Umbilical cord (tissue), 2 donors: ENCODE measurements at places on chromosomes 12 and 14.

DNA sequence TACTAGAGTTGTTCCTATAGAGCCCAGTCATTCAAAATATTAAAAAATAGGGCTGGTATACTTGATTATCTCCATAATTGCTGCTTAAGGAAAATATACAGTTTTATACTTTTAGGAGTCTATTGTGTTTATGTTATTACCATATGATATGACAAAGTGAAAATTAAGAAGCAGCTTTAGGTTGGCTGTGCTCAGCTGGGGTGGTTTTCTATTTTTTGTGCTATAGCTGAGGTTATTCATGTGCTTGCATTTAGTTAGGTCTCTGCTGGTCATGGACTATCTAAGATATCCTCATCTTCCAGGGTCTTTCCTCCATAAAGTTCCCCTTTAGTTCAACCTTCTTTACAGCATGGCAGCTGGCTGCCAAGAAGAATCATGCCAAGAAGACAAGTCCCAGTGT, 13.6 kb upstream of the LMO3 start:
- DNase-seq = no peak

GRCh38 chr12:44847403-44847802, 28.7 kb downstream of the NELL2 start:
- no peak for DNase-seq

GRCh38 chr14:30240018-30240417, 312.4 kb upstream of the PRKD1 start:
- no peak for DNase-seq

DNA sequence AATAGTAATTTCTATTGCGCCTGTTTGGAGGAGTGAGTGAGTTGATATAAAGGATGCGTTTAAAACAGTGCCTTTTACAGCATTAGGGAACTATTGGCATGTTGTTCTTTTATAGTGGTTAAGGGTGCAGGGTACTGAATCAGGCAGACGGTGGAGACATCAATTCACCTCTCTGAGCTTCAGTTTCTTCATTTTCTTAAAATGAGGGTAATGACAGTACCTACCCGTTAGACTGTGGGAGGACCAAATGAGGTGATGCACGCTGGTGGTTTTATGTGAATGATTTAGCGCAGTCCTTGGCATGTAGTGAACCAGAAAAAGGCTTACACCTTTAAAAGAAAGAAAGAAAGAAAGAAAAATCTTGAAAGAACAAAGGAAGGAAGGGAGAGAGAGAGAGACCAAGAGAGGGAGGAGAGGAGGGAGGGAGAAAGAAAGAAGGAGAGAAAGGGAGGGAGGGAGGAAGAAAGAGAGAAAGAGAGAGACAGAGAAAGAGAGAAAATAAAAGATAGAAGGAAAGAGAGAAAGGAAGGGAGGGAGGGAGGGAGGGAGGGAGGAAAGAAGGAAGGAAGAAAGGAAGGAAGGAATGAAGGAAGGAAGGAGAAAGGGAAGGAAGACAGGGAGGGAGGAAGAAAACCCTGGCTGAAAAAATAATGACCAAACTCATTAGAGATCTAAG, 22.2 kb upstream of the CCND2 start:
- DNase-seq = no peak

DNA sequence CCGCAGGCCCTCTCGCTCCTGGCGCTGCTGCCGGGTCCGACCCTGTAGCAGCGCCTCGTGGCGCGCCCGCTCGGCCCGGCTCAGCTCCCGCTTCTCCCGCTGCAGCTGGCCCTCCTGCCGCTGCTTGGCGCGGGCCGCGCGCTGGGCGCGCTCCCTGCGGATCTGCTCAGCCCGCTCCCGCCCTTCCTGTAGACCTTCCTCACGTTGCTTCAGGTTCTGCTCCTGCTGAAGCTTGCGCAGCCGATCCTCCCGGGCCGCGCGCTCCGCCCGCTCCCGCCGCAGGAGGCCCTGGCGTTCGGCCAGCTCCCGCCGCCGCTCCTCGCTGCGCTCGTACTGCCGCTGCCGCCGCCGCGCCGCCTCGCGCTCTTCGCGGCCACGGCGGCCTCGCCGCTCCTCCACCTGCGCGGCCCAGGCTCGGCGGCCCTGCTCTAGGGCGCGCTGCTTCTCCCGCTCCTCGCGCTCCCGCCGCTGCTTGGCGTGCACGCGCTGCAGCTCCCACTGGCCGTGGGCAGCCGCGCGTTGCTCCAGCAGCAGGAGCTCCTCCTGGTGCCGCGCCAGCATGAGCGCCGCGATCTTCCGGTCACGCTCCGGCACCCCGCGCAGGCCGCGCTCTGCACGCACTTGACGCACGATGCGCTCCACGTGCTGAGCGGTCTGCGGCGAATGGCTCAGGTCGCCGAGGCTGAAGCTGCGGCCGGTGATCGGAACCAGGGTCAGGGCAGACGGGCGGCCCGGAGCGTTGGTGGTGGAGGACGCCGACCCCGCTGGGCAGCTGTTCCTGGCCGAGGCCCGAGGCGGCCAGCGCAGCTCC, 2.4 kb downstream of the CCDC177 start:
- peak; percentile 30 for DNase-seq

DNA sequence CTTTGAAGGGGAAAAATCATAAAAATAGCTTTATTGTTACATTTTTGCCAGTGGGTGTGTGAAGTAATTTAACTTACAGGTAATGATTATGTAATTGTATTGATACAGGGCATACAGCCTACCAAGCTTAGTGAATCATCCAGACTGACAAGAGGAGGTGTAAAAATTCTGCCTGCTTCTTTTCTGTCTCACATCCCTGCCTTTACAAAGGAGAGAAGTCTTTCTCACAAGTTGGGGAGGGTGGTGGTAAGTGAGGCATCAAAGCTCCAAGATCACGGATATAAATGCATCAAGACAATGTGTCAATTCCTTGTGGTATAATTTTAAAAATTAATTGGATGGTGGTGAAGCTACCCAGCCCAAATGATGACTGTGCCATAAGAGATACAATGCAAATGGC, 39.0 kb upstream of the G2E3 start:
- no peak for DNase-seq

- DNase-seq = no peak
Observed at GRCh38 chr12:14362352-14362751, 3.1 kb upstream of the ATF7IP start.

DNA sequence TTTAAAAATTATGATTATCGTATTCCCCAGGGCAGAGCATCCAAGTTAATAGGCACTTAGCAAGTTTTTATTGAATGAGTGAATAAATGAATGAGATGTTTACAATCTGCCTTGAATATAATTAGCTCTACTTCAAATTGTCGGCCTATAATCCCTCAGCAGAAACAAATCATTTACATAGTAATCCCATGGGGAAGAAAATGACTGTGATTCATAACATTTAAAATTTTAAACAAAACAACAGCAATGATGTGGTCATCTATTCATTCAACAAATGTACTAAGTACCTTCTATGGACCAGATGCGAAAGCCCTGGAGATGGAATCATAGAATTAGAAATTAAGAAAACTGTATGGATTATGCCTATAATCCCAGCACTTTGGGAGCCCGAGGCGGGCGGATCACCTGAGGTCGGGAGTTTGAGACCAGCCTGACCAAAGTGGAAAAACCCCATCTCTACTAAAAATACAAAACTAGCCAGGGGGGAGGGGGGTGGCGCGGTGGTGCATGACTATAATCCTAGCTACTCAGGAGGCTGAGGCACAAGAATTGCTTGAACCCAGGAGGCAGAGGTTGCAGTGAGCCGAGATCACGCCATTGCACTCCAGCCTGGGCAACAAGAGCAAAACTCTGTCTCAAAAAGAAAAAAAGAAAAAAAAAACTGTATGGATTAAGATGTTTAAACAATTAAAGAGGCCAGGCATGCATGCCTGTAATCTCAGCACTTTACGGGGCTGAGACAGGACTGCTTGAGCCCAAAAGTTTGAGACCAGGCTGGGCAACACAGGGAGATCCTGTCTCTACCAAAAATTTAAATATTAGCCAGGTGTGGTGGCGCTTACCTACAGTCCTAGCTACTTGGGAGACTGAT, 17.7 kb upstream of the MDM2 start:
- no peak for DNase-seq

DNA sequence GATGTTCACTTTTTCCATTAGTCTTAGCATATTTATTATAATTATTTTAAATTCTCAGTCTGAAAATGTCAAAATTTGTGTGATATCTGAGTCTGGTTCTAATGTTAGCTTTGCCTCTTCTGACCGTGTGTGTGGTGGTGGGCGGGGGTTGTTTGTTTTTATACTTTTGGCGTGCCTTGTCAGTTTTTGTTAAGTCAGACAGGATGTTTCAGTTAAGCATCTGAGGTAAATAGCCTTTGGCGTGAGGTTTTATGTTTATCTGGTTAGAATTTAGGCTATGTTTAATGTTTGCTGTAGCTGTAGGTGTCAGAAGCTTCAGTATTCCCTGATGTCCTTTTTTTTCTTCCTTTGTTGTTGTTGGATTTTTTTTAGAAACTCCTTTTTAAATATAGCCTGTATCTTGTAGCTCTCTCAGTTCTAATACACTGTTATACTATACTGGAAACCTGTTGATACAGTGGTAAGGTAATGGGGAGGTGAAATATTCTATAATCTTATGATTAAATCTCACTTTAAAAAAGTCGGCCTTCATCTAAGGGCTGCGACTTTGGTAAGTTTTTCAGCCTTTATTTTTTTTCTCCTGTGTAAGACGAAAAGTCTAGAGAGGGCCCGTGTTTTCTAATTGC, 111.6 kb downstream of the SCAF11 start:
- no peak for DNase-seq

DNA sequence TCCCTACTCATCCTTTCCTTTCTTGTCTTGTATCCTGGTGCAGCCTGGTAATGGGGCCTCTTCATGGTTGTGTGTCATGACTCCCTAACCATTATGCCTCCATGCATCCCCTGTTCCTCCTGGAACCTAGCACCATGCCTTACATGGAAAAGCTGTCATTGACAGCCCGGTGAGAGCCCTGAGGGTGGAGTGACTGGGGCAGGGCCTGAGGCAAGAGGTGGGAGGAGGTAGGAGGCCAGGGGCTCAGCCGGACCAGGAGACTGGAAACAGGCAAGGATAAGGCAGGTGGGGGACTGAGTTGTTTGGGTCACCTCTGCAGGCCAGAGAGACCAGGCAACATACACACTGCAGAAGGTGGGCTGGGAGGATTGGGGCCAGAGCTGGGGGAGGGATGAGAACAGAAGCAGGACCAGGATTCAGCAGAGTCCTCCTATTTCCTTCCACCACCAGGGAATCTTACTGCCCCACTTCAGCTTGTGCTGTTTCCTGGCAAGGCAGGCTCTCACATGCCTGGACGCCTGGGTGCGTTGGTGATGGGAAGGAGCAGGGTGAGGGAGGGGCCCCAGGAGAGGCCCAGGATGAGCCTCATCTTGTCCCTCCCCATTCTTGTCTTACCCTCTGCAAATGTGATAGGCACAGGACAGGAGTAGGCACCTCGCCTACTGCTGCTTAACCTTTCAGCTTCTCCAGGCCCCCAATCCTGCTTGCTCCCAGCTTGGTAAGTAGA, at the start of gene LTB4R2:
LTB4R2 (plus strand) TSS at position 603 of the 727 bp plus-strand sequence. CDS start 525 bp downstream, outside the sequence.
- peak; percentile 67 for DNase-seq

DNA sequence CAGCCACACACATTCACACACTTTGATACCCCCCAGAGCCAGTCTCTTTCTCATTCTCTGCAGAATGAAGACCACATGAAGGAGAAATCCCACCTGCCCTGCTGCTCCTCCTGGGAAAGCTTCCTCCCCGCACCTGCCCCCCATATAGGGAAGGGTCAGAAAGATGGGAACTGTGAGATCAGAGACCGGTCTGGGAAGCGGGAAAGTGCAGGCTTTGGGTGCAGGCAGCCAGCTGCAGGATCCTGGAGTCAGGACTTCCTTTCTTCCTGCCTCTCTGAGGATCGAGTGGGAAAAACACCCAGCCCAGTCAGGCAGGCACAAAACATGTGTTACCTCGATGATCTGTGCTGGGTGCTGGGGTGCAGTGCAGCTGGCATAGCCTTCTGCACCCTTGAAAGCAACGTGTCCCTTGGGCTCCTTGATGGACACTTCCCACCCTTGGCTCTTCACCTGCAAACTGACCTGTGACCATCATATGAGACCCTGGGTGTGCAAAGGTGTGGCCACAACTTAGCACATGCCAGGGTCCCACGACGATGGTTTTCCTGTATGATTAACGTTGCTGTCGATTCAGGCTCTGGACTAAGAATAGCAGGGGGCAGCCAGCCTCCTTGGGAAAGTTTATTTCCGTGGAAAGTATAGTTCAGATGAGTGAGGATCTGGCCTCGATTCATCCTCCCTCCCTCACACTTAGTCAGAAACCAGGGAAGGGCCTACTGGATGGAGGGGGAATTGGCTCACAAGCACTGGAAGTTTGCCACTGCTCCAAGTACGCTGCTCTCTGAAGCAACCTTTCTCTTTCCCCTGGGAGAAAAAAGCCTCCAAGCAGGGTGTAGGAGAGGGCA, 105.4 kb upstream of the MED13L start:
- DNase-seq = peak; percentile 94
